ENCODE measurements at places on chromosomes 5 and 9.
A peak's percentile ranks its signal among the peaks of the same experiment; 100 is the strongest.

DNA sequence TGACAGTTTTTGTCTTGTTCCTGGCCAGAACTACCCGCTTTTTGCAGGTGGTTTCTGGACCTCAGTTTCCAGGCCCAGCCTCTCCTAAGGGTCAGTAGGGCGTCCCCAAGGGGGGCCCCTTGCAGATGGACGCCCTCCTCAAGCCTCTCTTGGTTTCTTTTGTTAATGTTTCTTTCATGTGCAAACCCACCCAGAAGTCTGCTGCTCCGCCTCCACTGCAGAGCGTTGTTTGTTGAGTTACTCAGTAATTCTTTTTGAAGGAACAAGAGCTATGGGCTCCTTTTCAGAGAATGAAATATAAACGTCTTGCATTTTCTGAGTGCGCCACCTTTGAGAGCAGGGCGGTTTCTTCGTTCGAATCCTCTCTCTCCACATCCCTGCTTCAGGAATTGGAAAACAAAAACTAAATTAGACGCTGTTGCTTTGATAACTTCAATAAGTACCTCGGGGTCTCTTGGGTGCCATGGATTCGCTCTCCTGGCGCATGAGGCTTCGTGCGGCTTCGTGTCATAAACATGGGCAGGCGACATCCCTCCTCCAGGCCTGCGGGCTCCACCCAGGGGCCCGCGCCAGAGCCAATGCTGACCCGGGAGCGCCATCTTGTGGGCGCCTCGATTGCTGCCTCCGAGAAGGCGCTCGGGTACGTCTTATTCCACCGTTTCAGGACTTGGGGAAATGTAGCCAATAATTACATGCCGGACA lies 38.3 kb upstream of the CKMT2 start:
- DNase-seq: peak; percentile 98
- no peak overlapping the region for H3K27ac ChIP-seq
- H3K36me3 ChIP-seq: no peaks in the 10 kb centered on the region
- H3K4me3 ChIP-seq: peak overlapping the region; percentile 48
- no peaks in the 10 kb centered on the region for H3K4me1 ChIP-seq

GRCh38 chr9:136902259-136902821 lies 16.0 kb downstream of the TRAF2 start:
- peak; percentile 99 for DNase-seq
- H3K4me3 ChIP-seq: peak overlapping the region; percentile 8
- H3K36me3 ChIP-seq: peaks cover 25% of the 10 kb centered on the region
- H3K27me3 ChIP-seq: no peaks in the 10 kb centered on the region
- H3K27ac ChIP-seq: peak overlapping the region; percentile 93

DNA sequence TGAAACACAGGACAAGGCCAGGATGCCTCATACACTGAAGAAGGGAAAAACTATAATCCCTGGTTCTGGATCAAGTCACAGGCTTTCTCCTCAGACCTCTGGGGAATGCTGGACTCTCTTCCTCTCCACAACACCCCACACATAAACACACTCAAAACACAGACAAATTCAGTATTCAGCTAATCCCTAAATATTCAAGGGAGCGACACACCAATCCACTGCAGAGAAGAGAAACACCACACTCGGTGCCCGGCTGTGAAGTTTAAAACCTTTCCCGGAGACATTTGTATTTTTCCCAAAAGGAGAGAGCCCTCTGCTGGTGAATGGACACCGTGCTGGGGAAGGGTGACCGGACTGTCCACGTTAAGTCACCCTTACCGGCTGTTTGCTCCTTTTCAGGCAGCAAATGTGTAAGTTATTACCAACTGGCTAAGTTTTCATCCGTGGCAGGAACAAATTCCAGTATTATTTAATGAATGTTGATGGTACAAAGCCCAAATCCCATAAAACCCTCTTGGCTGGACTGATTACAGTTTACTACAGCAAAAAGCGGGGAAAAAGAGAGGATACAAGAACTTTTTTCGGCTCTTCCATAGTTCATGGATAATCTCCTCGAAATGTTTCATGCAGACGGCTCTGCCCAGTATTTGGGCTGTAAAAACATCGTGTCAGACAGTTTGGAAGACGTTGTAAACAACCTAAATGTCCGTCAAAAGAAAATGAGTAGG lies 130.9 kb upstream of the SLC30A5 start:
- H3K27me3 ChIP-seq: peaks cover 5% of the 10 kb centered on the region
- no peaks in the 10 kb centered on the region for H3K4me1 ChIP-seq
- peak; percentile 77 for DNase-seq
- H3K36me3 ChIP-seq: no peaks in the 10 kb centered on the region
- no peak overlapping the region for H3K4me3 ChIP-seq
- H3K27ac ChIP-seq: no peak overlapping the region

GRCh38 chr9:18928711-18929110 lies 104.3 kb downstream of the SAXO1 start:
- peak overlapping the region; percentile 57 for H3K27ac ChIP-seq
- no peak overlapping the region for H3K4me3 ChIP-seq
- H3K27me3 ChIP-seq: no peaks in the 10 kb centered on the region

DNA sequence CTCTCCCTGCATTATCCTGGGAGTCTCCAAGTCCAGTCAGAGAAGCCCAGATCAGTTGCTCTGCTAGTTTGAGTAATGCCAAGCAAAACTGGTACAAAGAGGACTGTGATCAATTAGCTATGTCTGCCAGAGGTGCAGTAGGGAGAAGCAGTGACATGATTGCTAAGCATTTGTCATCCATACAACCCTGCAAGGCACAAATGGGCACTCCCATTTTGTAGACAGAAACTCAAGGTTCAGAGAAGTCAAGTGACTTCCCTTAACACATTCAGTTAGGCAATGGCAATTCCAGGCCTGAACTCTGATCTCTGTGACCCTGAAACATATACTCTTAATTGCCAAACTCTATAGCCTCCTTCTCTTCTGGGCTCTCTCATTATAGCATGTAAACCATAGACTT lies 34.0 kb downstream of the NDST1 start:
- peaks cover 76% of the 10 kb centered on the region for H3K36me3 ChIP-seq
- DNase-seq: no peak
- H3K27me3 ChIP-seq: no peaks in the 10 kb centered on the region
- H3K4me3 ChIP-seq: no peak overlapping the region
- peak overlapping the region; percentile 97 for H3K27ac ChIP-seq

- no peaks in the 10 kb centered on the region for H3K4me1 ChIP-seq
- H3K4me3 ChIP-seq: no peak overlapping the region
- no peaks in the 10 kb centered on the region for H3K27me3 ChIP-seq
- DNase-seq: peak; percentile 10
- H3K36me3 ChIP-seq: no peaks in the 10 kb centered on the region
These were observed 155.5 kb downstream of the FGF10 start for GRCh38 chr5:44233691-44234090.

GRCh38 chr9:16396389-16396788 lies 474.1 kb downstream of the BNC2 start:
- no peak overlapping the region for H3K4me3 ChIP-seq
- H3K27me3 ChIP-seq: no peaks in the 10 kb centered on the region
- no peak overlapping the region for H3K27ac ChIP-seq
- no peak for DNase-seq

GRCh38 chr9:7320139-7320538 lies 479.4 kb downstream of the DMAC1 start:
- H3K4me1 ChIP-seq: peaks cover 14% of the 10 kb centered on the region
- H3K27ac ChIP-seq: peak overlapping the region; percentile 45
- no peaks in the 10 kb centered on the region for H3K27me3 ChIP-seq
- no peak overlapping the region for H3K4me3 ChIP-seq
- H3K36me3 ChIP-seq: no peaks in the 10 kb centered on the region
